CD8-positive, alpha-beta T cell (primary cell): ENCODE measurements at places on chromosomes 16 and 17.

- DNase-seq: no peak
These were observed 9.5 kb downstream of the SLC6A4 start for GRCh38 chr17:30225919-30226553.

DNA sequence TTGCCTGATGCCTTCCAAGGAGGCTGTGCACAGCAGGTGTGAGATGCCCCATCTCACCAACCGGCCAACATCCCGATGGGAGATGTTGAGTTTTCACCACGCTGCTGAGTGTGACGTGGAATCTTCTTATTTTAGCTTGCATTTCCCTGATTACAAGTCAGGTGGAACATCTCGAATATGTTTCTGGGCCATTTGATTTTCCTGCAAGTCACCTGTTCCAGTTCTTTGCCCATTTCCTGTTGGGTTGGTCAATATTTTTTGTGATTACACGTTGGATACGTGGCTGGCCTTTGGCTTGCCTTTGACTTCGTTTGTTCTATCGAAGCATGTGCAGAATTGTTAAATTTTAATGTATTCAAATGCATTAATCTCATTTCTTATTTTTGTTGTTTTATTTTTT is 8.3 kb upstream of the CDH15 start:
- DNase-seq: no peak

- no peak for DNase-seq
These were observed 31.3 kb downstream of the ZCCHC14 start for GRCh38 chr16:87461466-87461991.

GRCh38 chr16:26806657-26807056 is 260.1 kb upstream of the C16orf82 start:
- no peak for DNase-seq

DNA sequence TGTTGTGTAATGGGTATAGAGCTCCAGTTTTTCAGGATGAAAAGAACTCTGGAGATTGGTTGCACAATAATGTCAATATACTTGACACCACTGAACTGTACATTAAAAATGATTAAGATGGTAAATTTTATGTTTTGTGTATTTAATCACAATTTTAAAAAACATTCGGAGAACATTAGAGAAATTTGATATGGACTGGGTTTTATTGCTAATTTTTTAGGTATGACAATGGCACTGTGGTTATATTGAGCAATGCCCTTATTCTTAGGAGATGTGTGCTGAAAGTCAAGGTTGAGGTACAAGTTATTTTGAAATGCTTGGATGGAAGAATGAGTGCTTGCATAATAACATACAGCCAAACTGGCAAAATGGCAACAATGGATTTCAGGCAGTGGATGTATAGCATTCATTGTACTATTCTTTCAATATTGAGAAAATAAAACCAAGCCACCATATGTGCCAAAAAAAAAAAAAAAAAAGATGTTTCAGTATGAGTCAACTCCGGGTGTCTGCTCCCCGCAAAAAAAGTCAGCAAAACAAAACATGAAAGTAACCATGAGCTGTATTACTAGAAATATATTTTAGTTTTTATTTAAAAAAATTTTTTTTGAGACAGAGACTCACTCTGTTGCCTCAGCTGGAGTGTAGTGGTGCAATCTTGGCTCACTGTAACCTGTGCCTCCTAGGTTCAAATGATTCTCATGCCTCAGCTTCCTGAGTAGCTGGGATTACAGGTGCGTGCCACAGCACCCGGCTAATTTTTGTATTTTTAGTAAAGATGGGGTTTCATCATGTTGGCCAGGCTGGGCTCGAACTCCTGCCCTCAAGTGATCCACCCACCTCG is 19.8 kb downstream of the HOXB1 start:
- no peak for DNase-seq

- peak; percentile 56 for DNase-seq
These were observed 2.3 kb downstream of the NGFR start for GRCh38 chr17:49497148-49498028.

DNA sequence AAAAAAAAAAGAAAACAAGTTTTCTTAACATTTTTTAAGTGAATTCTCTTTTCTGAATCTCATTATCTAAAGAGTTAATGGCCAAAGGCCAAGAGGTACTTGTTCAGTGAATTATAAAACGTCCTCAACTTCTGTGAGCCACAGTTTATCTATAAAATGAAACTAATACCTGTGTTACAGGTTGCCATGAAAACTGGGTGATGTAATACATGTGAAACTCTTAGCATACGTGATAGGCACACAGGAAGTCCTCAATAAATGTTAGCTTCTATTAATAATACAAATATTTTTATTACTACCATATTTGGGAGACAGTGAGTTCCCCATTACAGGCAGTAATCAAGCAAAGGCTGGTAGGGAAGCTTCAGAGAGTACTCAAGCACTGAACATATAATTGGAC is 13.5 kb upstream of the INPP5K start:
- DNase-seq: no peak

DNA sequence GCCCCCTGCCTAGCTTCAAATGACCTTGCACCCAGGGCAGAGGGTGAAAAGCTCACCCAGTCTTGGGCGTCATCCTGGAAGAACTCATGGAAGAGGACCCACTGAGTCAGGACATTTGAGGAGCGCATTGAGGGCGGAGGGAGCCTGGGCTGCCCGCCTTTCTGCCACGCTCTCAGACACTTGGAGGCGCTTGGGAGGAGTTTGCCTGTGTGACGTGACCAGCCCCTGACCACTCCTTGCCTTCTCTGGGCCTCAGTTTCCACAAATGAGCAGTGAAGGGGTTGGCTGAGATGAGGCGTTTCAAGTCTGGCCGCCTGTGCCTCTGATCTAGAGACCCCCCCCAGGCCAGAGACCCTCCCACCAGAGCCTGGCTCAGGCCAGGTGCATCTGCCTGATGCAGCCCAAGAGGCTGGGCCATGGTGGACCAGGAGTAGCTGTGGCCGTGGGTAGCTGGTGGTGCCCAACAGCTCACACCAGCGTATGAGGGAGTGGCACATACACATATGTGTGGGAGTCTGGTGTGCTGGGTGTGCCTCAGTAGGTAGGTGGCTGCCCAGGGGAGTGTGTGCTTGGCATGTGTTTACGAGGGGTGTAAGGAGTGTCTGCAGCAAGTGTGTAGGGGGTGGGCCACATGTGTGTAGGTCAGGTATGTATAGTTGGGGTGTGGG is 80.2 kb upstream of the TOB1 start:
- no peak for DNase-seq

GRCh38 chr16:17302620-17303019 is 168.1 kb downstream of the XYLT1 start:
- DNase-seq: no peak

DNA sequence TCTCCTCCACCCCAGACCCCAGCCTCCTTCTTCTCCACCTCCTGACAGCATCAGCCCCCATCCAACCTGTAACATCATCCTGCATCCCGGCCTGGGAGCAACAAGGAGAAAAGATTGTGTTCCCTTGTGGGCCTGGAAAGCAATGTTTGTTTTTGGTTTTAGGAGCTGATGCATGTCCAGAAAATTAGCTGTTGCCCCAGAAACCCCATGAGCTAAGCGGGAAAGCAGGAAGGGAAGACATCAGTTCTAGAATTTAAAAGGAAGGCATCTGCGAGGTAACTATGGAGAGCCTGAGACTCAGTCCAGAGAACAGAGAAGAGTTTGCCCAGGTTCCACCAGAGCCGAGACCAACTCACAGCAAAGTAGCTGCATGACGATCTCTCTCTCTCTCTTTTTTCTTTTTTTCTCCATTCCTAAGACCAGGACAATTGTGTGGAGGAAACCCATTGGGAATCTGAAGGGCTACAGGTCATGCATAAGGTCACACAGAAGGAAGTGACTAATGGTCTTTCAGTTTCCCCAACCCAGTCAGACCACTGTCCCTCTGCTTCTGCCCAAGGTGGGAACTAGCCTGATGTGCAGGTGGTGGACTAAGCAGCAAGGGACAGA is 124.4 kb downstream of the SLC39A11 start:
- DNase-seq: no peak

GRCh38 chr17:29982991-29983653 is 41.7 kb downstream of the EFCAB5 start:
- DNase-seq: no peak

DNA sequence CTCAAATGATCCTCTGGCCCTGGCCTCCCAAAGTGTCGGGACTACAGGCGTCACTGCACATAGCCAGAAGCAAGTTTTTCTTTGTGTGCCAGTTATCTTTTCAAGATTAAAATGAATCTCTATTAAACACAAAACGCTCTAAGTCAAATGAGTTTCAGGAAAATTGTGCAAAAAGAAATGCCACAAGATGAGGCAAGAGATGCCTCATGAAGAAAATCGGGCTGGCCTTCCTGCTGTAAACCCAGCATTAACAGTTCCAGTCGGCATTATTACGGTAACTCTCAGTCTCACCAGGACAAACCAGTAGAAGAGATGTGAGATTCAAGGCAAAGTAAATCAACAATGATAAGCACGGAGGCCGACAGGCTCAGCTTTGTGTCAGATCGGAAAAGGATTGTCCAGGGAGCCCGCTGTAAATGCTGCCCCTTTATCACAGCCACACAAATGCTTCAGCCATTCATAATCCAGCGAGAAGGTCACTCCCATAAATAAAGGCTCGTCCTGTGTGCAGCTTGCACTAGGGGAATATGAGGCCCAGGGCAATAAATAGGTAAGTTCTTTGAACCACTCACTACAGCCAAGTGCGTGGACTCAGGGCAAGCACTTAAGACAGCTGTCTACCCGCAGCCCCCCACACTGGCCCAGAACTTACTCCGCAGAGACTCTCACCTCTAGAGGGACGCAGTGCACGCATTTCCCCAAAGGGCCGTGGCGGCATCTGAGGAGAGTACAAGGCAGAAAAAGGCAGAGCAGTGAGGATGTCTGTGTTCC is 27.2 kb downstream of the NPLOC4 start:
- DNase-seq: no peak

GRCh38 chr16:87515475-87516330 is 22.9 kb upstream of the ZCCHC14 start:
- no peak for DNase-seq

DNA sequence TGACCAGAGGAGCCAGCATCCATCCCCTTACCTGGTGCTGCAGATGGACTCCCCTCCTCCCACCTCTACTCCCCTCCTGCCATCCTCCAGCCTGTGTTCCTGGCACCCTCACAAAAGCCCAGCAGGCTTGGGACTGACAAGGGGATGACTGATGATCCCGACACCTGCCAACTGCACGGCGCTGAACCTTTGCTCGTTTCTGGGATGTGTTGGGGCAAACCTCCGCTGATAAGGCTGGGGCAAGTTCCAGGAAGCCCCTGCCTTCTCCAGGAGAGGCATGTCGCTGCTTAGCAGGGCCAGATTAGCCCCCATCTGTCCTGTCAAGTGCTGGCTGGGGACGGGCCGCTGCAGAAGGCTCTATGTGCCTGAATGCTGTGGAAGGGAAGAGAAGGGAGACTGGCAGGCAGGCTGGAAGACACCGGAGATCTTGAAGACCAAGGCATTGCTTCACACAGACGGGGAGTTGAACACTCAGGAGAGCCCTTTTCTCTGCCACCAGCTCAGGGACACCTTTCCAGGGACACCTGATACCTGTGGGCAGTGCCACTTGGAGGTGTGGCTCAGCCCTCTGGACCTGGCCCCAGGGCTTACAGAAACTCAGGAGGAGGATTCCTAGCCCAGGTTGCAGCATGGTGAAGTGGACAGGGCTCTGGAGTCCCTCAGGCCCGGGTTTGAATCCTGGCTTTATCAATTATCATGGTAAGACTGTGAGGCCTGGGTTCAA is 973 bp upstream of the KRT15 start:
- no peak for DNase-seq

- DNase-seq: no peak
These were observed 32.6 kb upstream of the ABCA3 start for GRCh38 chr16:2373176-2373575.

- peak; percentile 53 for DNase-seq
These were observed 3.2 kb downstream of the TMC6 start for GRCh38 chr17:78125138-78125913.
